ENCODE measurements at places on chromosomes 12 and 14.

DNA sequence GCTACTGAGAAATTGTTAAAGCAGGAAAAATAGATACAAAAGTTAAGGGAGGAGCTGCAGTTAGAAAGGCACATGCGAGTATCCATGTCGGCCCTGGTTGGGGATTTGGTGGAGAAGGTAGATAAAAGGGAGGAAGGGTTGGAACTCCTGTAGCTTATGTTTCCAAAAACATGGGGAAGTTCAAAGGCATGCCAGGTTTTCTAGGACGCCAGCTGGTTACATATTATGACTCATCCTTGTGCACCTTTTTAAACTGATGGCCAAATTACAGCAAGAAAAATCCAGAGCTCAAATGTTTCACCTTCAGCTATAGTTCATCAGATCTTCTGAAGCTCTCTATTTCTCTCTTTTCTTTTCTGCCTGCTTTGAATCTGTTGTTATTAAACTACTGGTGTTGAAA lies 13.2 kb upstream of the MAP4K5 start:
- no peak for DNase-seq

- no peak for DNase-seq
Observed at GRCh38 chr14:74302152-74302628, 544 bp downstream of the ABCD4 start.

GRCh38 chr14:34365309-34365915 lies 96.6 kb downstream of the SPTSSA start:
- no peak for DNase-seq

- no peak for DNase-seq
Observed at GRCh38 chr12:11763760-11764520, 114.5 kb downstream of the ETV6 start.

- no peak for DNase-seq
Observed at GRCh38 chr12:89907659-89908058, 199.0 kb upstream of the ATP2B1 start.

GRCh38 chr14:25140411-25140810 lies 90.5 kb upstream of the STXBP6 start:
- no peak for DNase-seq

Data from stimulated activated CD8-positive, alpha-beta memory T cell treated with anti-CD3 and anti-CD28 coated beads, Interleukin-7, amount 100 ng/mL, for 24 hours (primary cell).